ENCODE measurements at places on chromosomes 4 and X.

GRCh38 chr4:16377887-16378286 is 151.6 kb upstream of the TAPT1 start:
- DNase-seq: no peak

DNA sequence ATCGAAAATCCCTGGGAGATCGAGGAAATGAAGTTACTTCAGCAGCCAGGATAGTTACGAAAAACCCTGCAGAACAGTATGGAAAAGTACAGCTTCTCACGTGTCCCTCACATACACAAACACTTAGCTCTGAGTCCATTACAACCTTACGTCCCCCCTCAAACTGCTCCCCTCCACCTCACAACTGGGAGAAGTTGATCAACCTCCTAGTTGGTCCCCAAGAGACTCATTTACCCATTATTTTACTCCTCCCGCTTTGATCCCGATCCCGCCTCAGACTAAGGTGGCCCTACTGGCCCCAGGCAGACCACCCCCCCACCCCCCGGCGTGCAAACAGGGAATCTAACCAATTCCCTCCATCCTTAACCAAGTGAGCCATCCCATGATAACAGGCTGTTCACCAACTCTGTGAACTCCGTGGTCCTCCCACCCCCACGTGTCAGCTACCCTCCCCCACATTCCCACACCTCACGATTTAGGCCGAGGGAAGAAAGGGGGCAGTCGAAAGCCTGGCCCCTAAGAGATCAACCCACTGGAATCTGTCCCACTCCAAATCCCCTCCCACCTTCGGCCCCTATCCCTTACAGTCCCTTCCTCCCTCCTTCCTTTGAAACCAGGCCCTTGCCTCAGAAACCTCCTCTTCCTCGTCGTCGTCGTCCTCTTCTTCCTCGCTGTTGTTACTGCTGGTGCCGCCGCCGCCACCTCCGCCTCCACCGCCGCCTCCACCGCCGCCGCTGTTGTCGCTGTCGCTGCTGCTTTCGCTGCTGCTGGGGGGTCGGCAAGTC is 755 bp downstream of the ANKRD17 start:
- peak; percentile 40 for DNase-seq

DNA sequence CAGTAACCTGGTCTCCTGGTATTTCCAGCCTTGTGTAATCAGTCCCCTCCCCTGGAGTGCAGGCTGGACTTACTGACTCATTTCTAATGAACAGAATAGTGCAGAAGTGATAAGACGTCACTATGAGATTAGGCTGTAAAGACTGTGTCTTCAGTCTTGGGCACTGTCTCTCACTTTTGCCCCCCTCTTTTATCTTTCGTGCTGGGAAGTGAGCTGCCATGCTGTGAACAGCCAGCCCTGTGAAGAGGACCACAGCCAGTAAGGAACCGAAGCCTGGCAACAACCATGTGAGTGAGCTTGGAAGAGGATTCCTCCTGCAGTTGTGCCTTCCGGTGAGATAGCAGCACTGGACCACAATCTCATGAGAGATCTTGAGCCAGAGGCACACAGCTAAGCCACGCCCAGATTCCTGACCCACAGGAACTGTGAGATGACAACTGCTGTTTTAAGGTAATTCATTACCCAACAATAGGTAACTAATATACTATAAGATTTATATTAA is 67.5 kb upstream of the GPR34 start:
- DNase-seq: no peak

DNA sequence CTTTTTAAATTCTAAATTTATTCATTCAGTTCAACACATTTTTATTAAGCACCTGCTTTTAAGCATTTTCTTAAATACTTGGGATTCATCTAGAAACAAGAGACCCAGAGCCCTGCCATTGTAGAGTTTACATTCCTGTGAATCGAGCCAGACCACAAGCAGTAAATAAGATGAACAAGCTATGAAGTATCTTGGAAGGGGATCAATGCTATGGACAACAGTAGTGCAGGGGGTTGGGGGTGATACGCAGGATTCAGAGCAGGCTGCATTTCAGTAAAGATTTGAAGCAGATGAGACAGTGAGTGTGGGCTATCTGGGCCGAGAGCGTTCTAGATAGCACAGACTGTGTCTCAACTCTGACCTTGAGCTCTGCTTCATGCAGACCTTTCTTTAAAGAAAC is 35.1 kb downstream of the CLDN22 start:
- no peak for DNase-seq

- DNase-seq: no peak
Measured at GRCh38 chrX:10178866-10179463, 22.2 kb downstream of the CLCN4 start.

- no peak for DNase-seq
Measured at GRCh38 chrX:67426946-67427345, 116.9 kb upstream of the AR start.
